ENCODE measurements at places on chromosomes 11 and 22. TPM values are rescaled to one million over a fixed set of nuclear protein-coding genes. Genes with fewer than 3 reads are reported as not detected.

- no peak for DNase-seq
Observed at GRCh38 chr11:129613071-129613470, 202.6 kb upstream of the TMEM45B start.

DNA sequence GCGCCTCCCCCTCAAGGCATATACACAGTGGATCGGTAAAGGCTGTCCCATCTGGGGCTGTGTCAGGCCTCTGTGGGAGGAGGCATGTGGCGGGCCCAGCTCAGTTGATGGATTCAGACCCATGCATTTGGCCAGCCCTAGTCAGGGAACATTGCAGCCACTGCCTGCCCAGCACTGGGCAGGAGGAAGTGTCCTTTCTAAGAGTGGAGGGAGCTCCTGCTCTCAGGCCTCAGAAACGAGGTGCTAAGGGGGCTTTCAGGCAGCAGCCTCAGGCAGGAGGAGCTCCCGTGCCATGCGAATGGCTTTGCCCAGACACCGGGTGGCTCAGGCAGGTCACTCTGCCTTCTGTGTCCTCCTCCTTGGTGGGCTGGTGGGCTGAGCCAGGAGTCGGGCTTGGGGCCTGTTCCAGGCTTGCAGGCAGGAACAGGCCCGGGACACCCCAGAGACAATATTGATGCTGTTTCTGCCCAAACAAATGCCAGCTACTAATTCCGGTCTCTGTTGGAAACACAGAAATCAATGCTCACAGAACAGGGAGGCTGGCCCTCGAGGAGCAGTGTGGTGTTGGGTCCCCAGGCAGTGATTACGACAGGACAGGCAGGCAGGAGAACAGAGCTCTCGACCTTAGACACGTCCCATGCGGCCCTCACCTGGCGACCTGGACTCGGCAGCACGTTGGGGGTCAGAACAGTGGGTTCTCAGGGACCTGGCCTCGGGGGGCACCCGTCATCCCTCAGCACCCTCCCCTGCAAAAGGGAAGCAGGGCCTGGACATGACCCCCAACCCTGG is 42.3 kb upstream of the CCDC188 start:
- DNase-seq = no peak

GRCh38 chr22:23396362-23397007 is 183.6 kb downstream of the IGLL1 start:
- no peak for DNase-seq

DNA sequence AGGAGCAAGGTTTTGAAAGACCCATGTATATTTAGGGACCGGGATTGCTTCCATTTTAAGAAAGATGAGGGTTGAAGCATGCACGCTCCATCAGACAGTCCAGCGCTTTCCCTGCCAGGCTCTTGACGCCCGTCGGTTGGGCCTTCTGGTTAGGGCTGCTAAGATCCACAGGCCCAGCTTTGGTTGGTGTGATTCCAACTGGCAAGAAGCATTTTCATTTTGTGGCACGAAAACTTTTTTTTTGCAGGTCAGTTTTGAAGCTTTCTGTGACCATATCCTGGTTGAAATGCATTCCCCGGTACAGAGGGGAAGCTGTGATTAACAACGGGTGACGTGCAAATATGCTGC is 34.3 kb upstream of the MPPED1 start:
- DNase-seq = no peak

DNA sequence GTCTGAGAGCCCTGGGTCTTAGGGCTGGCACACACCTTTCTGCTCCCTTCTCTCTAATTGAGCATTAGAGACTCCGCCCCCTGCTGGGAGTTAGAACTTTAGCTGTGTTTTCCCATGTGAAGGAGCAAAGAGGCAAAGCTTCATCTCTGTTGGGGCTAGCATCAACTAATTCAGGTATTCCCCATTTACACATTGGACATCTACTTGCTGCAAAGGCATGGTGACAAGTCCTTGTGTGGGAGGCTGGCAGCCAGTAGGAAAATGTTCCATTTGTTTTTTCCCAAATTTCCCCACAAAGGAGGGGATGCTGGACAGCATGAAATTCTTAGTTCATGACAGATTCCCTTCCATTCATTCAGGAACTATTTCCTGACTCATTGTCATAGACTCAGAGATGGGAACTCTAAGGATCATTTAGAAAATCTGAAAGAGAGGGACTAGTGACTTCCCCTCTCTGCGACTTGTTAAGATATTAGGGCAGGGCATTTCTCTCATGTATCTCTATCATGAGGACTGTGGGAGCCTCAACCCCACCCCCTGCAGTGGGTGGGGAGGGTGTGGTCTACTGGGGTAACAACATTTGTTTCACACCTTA is 3.6 kb downstream of the CD44 start:
- peak; percentile 42 for DNase-seq

USP35 gene
- total RNA-seq = 17.2 TPM

KRTAP5-7 gene
- 0.41 TPM for total RNA-seq

DNA sequence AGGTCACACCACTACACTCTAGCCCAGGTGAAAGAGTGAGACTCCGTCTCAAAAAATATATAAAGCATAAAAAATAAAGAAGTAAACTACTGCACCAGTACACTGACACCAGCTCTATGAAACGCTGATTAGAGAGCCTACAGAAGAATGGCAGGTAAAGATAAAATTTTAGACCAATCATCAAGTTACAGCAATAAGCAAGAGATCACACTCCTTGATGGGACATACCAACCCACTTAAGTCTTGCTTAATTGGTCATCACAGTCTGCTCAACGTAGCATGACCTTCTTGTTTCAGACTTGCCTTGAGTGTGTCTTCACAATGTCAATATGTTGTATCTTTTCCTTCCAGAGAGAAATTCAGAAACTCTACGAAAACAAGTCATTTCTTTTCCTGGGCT is 12.5 kb downstream of the SRPRA start:
- DNase-seq = no peak

- DNase-seq = no peak
Observed at GRCh38 chr11:33324302-33324985, 67.3 kb downstream of the HIPK3 start.

SLC6A5 gene
- not detected for total RNA-seq

- DNase-seq = peak; percentile 66
Observed at GRCh38 chr11:7548659-7549274, 35.0 kb downstream of the PPFIBP2 start.

DNA sequence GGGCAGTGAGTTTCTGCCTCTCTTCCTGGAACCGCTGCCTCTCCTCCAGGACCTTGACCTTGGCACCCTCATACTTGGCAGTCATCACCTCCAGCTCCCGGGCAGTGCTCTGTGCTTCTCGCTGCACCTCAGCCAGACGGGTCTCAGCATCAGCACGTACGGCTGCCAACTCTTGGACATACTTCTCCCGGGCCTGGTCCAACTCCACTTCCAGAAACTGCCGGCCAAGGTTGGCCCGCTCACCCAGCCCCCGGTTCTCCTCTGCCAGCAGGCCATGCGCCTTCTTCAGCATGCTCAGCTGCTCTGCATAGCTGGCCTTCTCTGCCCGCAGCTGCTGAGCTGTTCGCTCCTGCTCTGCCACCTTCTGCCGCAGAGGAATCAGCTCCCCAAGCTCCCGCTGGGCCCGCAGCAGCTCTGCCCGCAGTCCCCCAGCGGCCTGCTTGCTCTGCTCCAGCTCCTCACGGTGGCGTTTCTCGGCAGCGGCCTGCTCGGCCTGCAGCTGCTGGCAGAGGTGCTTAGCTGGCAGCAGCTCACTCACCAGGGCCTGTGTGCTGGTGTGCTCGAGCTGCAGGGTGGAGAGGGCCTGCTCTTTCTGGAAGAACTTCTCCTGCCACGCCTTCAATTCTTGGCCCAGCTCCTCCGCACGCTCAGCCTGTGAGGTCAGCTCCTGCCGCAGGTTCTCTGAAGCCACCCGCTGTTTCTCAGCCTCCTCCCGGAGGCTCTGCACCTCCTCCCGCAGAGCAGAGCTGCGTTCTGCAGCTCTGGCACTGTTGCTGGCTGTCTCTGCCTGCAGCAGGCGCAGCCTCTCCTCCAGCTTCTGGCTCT is 14.4 kb downstream of the IL18BP start:
- DNase-seq = no peak

DNA sequence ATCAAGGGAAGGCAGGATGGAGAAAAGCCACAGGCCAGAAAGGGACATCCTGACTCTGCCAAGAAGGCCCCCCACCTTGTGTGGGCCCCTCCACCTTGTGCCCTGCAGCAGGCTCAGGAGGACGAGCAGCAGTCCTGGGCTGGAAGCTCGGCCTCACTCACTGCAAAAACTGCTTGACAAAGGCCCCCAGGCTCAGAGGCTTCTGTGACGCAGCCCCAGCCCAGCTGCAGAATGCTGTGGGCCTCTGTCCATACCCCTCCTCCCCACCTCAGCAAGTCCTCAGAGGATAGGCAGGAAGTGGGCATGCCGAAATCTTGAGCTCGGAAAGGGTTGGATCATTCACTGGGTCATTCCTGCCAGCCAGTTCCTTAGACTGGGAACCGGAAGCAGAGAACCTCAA is 61.9 kb downstream of the NRXN2 start:
- DNase-seq = no peak

TRIM29 gene
- total RNA-seq = 4.4 TPM

SPTBN2 gene
- total RNA-seq = 0.75 TPM

APLNR gene
- total RNA-seq = 0.68 TPM

CD3G gene
- total RNA-seq = not detected

ROBO4 gene
- 31.8 TPM for total RNA-seq

MS4A4E gene
- 6.4 TPM for total RNA-seq

EXPH5 gene
- total RNA-seq = 19.8 TPM

GRCh38 chr11:12075822-12076821 is 34.3 kb upstream of the MICAL2 start:
- DNase-seq = peak; percentile 46

DNA sequence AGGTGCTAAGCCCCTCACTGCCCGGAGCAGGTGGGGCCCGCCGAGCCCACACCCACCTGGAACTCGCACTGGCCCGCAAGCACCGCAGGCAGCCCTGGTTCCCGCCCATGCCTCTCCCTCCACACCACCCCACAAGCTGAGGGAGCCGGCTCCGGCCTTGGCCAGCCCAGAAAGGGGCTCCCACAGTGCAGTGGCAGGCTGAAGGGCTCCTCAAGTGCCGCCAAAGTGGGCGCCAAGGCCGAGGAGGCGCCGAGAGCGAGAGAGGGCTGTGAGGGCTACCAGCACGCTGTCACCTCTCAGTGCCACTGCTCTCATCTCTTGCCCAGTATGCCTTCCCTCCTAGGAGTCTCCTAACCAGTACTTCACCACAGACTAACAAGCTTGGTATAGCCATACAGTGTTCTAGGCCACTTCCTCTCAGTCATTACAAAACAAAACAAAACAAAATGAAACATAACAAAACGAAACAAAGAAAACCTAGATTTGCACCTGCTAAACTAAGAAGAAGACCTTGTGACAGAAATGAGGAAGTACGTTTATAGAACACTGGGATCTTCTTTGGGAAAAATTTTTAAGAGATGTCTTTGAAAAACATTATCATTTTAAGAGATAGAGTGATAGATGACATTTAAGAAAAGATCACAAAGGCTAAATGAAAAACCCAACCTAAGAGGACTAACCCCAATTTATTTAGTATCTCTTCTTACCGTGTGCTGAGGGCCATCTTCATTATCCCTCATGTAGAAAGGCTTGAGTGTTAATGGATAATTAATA is 47.7 kb upstream of the GAB2 start:
- peak; percentile 35 for DNase-seq
